ENCODE measurements at places on chromosomes 5 and 9.

DNA sequence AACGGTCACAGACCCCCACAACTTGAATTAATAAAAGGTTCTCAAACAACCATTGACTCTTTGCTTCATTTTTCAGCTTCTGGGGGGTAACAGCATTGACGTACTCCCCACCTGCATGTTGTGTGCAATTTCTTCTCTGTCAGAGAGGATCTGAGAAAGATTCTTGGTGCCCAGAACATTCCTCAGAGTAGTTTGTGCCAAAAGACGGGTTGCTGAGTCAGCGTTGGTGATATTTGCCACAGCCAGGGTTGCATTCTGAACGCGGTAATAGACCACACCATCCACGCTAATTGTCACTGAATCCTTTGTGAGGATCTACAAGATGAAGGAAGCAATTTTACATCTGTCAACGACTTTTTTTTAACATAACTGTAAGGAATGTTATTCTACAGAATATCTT, 21.0 kb downstream of the STOM start:
- DNase-seq, result no peak

GRCh38 chr5:125154301-125155110, 408.1 kb upstream of the ZNF608 start:
- DNase-seq, result no peak

GRCh38 chr5:119708076-119708790, 78.9 kb downstream of the FAM170A start:
- no peak for DNase-seq

- DNase-seq, result no peak
These were observed 102.9 kb downstream of the LIFR start for GRCh38 chr5:38453506-38453905.

DNA sequence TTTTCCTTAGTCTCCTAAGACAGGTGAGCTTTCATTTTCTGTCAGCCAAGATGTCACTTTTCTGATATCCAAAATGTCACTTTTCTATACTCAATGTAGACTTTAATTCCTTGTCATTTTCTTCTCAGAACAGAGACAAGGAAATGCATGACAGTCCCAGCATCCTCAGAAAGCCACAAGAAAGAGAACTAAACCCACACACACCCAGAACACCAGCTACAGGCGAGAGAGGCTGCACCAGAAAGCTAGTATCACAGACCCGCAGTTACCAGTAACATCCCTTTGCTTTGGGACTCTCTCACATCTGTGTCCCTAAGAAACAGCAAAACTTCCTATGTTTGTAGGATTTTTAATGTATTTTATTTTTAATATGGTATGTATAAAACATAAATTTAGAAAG, 17.1 kb downstream of the TRMO start:
- DNase-seq, result no peak

DNA sequence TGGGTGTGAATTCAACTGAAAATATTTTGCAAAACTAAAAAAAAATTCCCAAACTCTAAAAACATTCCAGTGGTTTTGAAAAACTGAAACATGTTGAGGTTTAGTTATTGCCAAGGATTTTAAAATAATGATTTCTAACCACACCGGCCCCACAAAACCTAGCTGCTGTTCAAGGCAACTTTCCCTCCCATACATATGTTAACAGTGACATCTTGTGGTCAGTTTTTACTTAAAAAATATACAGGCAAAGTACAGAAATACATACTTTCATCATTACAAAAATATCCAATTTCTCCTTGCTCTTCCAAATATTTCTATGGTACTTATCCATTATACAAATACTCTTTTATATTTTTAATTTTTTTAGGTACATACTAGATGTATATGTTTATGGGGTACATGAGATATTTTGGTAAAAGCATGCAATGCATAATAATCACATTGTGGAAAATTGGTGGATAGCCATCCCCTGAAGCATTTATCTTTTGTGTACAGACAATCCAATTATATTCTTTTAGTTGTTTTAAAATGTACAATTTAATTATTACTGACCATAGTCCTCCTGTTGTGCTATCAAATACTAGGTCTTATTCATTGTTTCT, 34.4 kb upstream of the MRPS30 start:
- DNase-seq, result peak; percentile 41

DNA sequence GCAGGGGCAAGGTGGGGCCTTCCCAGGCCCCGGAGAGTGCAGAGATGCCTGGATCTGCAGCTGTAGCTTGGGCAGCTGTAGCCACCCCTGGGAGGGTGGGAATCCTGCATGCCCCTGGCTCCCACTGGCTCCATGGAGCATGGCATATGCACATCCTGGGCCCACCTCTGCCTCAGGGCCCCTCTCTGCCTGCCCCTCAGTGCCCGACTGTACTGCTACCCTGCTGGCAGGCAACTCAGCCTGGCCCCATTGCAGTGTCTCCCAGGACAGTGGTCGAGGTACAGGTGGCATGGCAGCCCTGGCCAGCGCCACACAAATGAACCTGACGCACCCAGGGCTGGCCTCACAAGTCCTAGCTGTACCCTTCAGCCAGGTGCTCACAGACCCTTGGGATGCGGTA, 23.9 kb downstream of the JMY start:
- no peak for DNase-seq

DNA sequence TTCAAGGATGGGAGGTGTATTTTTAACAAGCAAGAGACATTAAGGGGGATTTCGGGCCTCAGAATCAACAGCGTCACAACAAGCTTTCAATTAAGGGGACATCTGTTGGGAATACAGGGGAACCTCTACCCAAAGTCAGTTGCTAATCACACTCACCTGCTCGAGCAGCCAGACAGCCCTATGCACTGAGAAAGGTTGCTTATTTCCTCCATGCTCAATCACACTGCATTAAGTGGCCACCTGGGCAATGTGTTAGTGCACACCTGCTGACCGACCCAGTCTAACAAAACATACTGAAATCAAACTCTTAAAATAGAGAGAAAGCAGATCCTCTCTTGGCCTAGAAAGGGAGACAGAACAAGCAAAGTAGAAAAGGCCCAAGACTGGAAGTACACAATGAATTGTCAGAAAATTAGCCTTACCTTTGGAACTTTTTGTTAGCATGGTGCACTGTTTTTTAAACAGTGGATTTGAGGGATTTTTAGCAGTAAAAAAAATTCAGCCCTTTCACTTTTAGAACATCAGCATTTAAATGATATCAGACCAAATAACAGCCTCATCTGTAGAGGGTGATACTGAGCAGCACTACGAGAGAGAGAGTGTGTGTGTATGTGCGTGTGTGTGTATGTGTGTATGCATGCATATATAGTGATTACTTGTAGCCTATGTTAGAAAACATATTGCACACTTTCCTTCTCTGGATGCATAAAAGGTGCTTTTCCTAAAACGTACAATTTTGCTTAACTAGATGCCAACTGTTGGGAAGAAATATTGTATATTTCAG, 1118.6 kb upstream of the DMAC1 start:
- peak; percentile 64 for DNase-seq

- no peak for DNase-seq
These were observed 40.9 kb upstream of the GLDC start for GRCh38 chr9:6686396-6686795.

GRCh38 chr9:130183133-130183762, 11.0 kb downstream of the NCS1 start:
- no peak for DNase-seq

- no peak for DNase-seq
These were observed 61.8 kb downstream of the ABCA1 start for GRCh38 chr9:104866191-104866590.

- DNase-seq, result no peak
These were observed 4.0 kb upstream of the TRAF2 start for GRCh38 chr9:136882109-136882946.

DNA sequence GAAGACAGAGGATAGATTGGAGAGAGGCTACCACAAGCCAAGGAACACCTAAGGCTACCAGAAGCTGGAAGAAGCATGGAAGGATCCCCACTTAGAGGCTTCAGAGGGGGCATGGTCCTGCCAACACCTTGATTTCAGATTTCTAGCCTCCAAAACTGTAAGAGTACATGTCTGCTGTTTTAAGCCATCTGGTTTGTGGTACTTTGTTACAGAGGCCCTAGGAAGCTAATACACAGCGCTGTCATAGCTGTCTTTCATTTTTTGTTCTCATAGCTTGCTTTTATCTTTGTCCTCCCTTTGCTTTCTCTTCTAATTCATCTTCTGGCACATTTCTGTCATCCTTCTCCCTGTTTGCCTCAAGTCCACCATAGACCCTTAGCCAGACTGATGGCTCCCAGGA, 104.5 kb downstream of the ATP10B start:
- no peak for DNase-seq

DNA sequence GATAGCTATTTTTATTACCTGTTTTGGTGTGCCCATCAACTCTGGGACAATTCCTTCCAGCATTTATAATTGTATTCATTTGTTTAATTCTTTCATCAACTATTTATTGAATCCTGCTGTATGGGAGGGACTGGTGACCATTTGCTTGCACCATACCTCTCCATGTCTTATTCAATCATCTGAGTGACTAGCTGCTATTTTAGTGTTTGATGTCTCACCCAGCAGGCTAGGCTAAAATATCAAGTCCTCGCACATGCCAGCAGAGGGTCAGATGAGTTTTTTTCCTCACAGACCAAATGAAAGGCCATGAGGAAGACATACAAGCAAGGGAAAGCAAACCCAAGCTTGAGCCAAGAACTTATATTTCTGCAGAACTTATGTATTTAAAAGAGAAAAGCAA, 63.9 kb downstream of the CETN3 start:
- no peak for DNase-seq

DNA sequence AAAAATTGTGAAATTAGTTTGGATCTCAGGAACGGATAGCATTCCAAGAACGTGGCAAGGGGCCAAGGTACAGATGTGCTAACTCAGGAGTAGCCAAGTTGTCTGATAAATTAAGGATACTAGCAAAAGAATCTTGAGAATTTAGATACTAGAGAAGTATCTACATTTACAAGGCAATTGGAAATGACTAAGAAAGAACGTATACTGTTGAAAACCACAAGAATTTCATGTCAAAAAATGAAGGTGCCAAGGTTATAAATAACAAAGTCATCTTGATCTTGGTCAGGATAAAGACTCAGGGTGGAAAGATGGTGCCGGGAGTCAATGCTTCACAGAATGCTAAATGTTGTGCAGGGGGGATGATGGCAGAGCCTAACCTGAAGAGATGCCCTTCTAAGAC, 19.2 kb downstream of the CAPSL start:
- DNase-seq, result no peak

GRCh38 chr9:101458963-101459631, 23.5 kb upstream of the ALDOB start:
- peak; percentile 50 for DNase-seq

- DNase-seq, result no peak
These were observed 3.0 kb upstream of the TUBB4B start for GRCh38 chr9:137237759-137238726.

DNA sequence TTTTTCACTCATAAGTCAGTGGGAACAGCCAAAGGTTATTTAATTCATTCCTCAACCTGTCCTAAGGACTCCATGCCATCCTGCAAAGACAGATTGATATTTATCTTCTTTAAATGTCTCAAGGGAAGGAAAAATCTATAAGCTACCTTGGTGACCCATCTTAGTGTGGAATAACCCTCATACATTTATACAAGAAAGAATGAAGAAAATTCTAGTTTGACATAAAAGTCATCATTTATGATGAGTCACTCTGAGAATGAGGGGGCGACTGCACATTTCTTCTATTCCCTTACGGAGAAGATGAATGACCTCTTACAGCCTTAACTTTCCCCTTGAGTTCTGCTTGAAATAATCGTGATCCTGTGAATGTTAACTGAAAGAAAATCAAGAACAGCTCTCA, 26.8 kb upstream of the NUDT12 start:
- DNase-seq, result no peak

DNA sequence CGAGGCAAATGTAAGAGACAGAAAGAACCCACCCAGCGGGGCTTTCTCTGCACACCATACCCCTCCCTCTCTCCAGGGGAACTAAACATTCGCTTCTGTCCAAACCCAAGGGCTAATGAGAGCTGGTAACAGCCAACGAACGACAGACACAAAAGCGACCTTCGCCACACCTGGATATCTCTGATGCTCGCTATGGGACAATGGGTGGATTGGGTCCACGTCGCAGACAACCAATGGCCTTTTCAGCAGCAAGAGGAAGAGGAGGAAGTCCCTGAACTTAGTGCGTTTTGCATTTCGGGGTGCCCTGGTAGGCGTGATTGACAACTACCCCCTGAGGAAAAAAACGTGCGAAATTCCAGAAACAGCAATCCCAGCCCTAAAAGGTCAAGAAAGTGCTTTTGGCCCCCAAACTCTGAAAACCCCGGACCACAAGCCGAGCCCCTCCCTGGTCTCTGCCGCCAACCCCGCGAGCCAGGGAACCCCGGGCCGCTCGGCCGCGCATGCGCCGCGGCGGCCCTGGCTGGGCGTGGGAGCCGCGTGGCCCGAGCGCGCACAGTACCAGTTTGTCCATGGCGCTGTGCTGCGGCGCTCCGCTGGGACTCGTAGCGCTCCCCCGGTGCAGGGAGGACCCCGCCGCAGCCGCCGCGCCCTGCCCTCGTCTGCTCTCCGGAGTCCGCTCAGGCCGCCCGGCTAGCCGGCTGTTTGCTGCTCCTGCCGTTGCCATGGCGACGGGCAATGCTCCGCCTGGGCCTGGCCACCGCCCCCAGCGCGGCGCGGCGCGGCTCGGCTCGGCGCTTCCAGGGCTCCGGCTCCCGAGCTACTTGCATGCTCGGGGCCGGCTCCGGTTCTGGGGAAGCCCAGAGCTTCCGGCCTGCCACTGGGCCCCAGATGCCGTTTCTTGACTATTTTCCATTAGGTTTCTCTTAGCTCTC, 66.9 kb upstream of the DNAH5 start:
- peak; percentile 95 for DNase-seq

DNA sequence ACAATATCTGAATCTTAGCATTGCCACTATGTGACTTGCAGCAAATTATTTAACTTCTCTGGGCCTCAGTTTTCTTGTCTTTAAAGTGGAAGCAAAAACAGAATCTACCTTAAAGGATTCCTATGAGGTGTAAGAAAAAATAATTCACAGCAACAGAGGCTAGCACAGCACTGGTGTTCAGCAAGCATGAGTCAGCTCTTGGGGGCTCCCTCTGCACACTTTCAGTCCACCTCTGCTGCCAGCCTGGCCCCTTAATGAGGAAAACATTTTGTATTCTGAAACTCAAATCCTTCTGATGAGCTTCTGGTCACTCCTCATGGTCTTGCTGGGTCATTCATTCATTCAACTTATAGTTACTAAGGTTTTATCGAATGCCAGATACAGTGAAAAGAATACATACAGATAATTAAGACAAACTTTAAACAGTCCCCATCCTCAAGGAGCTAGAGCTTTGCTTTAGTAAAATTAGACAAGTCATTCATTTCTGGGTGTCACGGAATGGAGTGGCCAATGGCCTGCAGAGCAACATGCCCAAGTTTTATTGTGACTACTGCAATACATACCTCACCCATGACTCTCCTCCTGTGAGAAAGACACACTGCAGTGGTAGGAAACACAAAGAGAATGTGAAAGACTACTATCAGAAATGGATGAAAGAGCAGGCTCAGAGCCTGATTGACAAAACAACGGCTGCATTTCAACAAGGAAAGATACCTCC, 26.8 kb upstream of the IQGAP2 start:
- DNase-seq, result no peak

DNA sequence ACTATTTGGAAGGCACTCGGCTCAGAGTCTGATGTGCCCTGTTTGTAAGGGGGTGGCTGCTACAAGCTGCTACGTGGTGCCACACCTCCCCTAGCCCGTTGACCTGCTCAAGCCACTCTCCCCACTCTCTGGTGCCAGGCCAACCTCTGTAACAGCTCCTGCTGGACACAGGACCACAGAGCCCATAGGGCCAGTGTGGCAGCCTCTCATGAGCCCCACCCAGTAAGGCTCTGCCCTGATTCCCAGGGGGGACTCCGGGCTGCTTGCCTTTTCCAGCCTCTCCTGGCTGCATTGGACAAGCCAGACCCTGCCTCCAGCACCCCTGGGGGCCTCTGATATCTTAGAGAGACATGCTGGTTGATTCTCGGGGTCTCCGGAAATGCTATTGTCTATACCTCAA, 53.3 kb upstream of the ANGPTL2 start:
- DNase-seq, result no peak
